CD4-positive, alpha-beta T cell treated with Interleukin-12 subunit alpha and Interleukin-12 subunit beta, for 1 hour (primary cell): ENCODE measurements at places on chromosomes 16 and 17.
A peak's percentile ranks its signal among the peaks of the same experiment; 100 is the strongest.

GRCh38 chr17:80195671-80196529, 24.2 kb downstream of the SGSH start:
- peak; percentile 68 for DNase-seq

DNA sequence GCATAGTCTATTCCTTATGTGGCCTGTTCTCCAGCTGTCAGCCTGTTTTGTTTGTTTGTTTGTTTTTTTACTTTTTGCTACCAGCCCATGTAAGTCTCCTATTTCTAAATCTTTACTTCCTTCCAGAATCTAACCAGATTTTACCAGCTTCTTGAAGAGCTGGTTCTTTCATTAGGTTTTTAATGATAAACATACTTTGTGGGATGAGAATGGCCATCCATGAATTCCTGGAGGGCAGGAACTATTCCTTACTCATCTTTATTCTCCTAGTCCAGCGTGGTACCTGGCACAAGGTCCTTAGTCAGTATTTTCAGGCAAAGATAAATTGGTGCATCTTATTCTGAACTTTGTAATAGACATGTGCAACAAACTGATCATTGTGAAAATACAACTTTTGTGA, 17.3 kb downstream of the RSPRY1 start:
- DNase-seq: no peak

DNA sequence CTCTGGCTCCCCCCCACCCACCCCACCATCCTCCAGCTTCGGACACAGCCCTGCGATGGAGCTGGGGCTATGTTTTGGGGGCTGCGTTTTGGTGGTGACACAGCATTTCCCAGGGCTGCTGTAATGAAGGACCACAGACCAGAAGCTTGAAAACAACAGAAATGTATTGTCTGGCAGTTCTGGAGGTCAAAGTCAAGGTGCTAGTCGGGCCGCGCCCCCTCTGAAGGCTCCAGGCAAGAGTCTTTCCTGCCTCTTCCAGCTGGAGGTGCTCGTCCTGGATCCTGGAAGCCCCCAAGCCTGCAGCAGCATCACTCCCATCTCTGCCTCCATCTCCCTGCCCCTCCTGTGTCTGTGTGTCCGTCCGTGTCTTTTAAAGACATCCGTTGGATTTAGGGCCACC, 50.8 kb downstream of the TBC1D16 start:
- DNase-seq: no peak

DNA sequence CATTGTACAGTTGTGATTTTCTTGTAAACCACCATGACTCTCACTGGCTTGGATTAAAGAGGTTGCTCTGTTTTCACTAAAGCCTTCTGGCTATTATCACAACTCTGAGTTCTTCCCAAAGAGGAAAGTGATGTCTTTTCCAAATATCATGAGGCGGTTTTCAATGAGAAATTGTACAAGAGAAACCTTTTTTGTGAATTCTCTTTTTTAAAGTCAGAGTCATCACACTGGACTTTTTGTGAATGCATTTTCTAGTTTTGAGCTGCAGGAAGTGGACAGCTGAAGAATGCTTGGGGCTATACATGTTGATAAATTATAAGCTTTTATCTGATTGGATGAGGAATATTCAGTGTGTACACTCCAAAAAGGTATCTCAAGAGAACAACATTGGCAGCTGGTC, 100.2 kb downstream of the PHKB start:
- no peak for DNase-seq

DNA sequence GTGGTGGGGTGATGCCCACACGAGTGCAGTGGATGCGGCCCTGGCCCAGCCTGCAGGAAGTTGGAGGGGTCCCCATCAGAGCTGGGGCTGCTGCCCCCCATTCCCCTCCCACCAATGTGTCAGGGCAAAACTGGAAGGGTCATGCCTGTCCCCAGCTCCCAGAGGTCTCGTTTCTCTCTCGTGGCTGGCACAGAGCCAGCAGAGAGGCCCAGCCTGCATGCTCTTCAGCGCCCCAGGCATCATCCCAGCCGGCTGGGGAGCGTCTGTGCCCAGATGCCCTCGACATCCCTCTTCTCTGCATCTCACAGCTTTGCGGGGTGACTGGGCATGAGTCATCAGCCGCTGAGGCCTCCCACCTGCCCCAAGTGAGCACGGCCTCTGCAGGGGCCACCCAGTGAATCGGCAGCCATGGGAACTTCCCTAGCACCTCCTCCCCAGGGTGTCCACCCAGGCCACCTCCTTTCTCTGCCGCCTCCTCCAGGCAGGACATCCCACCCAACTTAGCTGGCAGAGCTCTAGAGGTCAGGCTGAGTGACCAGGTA, 9.8 kb upstream of the CSNK1D start:
- no peak for DNase-seq

- peak; percentile 85 for DNase-seq
Observed at GRCh38 chr16:48613061-48613957, 3.3 kb upstream of the N4BP1 start.

DNA sequence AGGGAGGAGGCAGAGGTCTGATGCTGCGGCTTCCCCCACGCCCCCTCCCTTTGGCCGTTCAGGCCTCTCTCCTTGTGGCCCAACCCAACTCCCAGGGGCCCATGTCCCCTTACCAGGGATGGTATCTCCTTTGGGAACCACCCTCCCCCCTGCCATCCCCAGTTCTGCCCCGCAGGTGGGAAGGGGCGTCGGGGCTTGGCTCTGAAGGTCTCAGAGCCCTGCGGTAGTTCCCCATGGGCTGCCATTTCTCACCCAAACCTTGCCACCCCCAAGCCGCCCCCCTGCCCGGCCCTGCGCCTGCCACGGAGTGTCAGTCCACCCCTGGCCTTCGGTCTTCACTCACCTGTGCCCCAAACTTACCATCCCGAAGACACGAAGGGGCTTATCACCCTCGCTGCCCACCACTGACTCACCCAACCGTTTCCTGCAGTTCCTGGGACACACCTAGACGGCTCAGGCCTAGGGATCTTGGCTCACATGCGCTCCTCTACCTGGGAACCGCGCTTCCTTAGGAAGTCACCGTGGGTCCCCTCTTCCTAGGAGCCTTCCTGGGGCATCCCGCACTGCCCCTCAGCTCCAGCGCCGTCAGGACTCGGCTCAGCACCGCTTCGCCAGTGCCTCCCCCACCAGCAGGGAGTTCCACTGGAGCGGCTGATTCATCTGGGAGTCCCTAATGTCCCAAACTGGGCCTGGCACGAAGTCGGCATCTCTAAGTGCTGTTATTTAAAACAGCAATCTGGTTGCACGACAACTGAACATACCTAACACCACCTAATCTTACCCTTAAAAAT, 1.1 kb upstream of the DOC2A start:
- no peak for DNase-seq

GRCh38 chr16:11211977-11212797, 43.8 kb downstream of the SOCS1 start:
- DNase-seq: no peak

- no peak for DNase-seq
Observed at GRCh38 chr17:11238705-11239104, 2.3 kb upstream of the SHISA6 start.

GRCh38 chr17:17871913-17872312, 35.1 kb upstream of the SREBF1 start:
- no peak for DNase-seq

GRCh38 chr17:9928601-9929333, 23.7 kb upstream of the RCVRN start:
- no peak for DNase-seq

GRCh38 chr17:49676276-49676868, 1.5 kb downstream of the SPOP start:
- peak; percentile 87 for DNase-seq

- DNase-seq: no peak
Observed at GRCh38 chr17:78325076-78325687, 34.7 kb downstream of the SOCS3 start.

DNA sequence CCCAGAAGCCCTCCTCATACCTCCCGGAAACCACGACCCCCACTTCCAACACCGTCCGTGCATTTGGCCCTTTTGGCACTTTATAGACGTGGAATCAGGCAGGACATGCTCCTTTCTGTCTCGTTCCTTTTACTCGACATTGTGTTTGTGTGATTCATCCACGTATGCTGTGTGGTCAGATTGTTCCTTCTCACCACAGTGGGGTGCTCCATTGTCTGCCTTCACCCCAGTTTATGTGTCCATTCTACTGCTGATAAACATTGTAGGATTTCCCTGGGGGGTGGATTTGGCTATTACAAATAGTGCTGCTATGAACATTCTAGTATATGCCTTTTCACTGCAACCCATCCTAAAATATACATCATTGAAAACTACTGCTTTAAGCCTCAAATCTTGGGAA, 28.9 kb upstream of the RPH3AL start:
- no peak for DNase-seq

- DNase-seq: peak; percentile 81
Observed at GRCh38 chr17:8192070-8192815, 2.3 kb upstream of the BORCS6 start.

- DNase-seq: peak; percentile 57
Observed at GRCh38 chr17:50918933-50919296, 52.8 kb upstream of the TOB1 start.

DNA sequence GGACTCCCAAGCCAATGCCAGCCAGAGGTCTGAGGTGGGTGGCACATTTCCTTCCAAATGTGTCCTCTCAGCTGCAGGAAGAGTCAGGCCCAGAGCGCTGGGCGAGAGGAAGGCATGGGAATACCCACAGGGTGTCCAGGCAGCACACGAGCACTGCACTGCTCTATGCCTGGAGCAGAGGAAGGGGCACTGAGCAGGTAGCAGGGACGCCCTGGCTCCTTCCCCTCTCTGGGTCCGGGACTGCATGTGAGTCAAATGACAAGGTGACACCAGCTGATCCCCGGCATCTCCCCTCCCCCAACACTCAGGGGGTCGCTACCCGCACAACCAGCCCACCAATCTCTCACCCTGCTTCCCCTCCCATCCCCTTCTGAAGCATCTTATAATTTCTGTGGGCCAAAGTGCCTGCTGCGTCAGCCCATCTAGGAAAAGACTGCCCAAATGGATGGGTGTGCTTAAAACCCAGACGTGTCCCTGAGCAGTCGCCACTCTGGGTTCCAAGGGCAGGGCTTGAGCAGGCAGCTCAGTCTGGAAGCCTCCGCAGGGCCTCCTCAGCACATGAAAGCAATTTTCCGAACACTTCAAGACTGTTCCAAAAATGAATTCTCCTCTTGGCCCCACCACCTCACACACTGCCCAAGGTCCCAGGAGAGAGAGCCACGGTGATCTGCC, 12.0 kb upstream of the BCAR1 start:
- DNase-seq: no peak

GRCh38 chr17:78351449-78352006, 8.3 kb downstream of the SOCS3 start:
- DNase-seq: no peak

DNA sequence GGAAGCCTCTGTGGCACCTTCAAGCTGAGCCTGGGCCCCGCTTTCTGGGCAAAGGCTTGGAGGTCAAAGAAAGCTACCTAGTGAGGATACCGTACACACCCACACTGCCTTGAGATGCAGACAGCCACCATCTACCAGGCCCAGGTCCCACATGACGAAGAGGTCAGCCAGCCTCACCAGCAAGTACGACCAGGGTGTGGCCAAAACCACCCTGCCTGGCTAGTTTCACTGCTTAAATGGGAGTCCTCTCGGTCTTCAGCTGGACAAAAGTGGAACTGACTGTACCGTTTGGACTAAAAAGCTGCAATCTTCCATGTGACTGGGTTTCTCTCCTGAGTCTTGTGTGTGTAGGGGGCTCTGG, 21.6 kb downstream of the VASN start:
- DNase-seq: no peak

GRCh38 chr17:73546114-73546513, 98.1 kb downstream of the SDK2 start:
- DNase-seq: no peak

- no peak for DNase-seq
Observed at GRCh38 chr16:11259655-11260595, 3.9 kb upstream of the SOCS1 start.

DNA sequence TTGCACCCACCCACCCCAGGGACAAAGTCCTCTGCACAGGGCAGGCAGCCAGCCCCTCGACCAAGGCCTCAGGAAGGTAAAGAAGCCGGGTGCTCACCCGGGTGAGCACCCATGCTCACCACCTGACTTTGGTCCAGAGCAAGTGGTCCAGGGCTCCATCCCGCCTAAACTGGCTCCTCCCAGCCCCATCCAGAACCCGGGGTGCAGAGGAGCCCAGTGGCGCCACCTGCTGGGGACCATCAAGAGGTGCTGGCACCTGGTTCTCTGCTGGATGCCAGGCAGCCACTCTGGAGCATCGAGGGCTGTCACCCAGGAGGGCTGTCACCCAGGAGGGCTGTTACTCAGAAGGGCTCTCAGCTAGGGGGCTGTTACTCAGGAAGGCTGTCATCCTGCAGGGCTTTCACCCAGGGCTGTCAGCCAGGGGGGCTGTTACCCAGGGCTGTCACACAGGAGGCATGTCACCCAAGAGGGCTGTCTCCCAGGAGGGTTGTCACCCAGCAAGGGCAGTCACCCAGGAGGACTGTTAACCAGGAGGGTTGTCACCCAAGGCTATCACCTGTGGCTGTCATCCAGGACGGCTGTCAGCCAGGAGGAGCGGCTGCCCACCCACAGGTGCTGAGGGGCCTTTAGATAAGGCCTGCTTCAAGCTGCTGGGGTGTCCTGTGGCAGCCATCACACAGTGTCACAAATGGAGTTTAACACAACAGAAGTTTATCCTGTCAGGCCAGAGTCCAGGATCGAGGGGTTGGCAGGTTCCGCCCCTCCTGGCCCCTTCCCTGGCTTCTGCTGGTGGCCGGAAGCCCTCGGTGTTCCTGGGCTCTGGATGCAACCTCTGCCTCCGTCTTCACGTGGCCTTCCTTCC, 98.5 kb downstream of the TNFRSF13B start:
- peak; percentile 10 for DNase-seq

- DNase-seq: no peak
Observed at GRCh38 chr17:48746916-48747444, 18.4 kb upstream of the HOXB13 start.

- DNase-seq: no peak
Observed at GRCh38 chr17:82661717-82662683, 13.8 kb upstream of the WDR45B start.

DNA sequence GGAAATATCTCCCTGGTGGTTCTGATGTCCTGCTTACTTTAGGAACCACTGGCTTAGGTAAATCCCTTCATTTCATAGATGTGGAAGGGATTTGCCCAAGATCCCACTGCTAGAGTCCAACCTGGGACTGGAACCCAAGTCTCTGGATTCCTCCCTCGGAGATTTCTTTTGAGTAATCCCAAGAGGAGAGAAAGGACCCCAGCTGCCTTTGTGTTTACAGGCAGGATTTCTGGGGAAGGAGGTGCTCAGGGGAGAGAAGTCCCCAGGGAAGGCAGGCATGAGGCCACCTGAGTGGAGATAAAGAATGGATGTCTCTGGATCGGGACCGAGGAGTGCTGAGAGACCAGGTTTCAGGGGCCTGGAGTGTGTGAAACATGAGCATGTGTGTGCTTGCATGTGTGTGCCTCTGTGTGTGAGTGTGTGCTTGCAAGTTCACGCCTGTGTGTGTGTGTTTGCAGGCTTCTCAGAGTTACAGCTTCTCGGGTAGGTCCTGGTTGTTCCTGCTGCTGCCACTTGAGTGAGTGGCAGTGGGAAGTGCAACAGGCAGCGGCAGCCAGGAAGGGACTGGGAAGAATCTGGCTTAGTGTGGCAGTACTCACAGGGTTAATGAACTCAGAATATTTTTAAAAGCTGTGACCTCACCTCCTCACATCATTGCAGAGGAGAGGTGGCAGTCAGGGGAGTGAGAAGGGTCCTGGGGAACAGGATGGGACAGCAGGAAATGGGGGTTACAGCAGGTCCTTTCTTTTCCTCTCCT, 2.2 kb downstream of the KCNH6 start:
- DNase-seq: no peak
